Natural killer cell (primary cell): ENCODE measurements at places on chromosomes 6 and 20. TPM values are rescaled to one million over a fixed set of nuclear protein-coding genes. Genes with fewer than 3 reads are reported as not detected.

Gene PEX7
- 2.5 TPM for total RNA-seq

Gene KIF3B
- total RNA-seq = 13.2 TPM

Gene EFCAB8
- 2.9 TPM for total RNA-seq

Gene SYCP2
- 8.6 TPM for total RNA-seq

Gene DEFB124
- total RNA-seq = not detected

Gene MYL9
- total RNA-seq = 2.7 TPM

Gene GPLD1
- total RNA-seq = 0.86 TPM

Gene SIM1
- not detected for total RNA-seq

Gene CYP39A1
- not detected for total RNA-seq

Gene KCNK15
- total RNA-seq = not detected

Gene PTCHD4
- not detected for total RNA-seq

Gene CPNE5
- 1.2 TPM for total RNA-seq

Gene PTK7
- 1.7 TPM for total RNA-seq

Gene CPXM1
- total RNA-seq = 0.49 TPM

Gene C20orf96
- 4.1 TPM for total RNA-seq

Gene FAM135A
- 9.3 TPM for total RNA-seq

Gene MOG
- not detected for total RNA-seq
